ENCODE measurements at places on chromosomes 5 and 9. TPM values are rescaled to one million over a fixed set of nuclear protein-coding genes. Genes with fewer than 3 reads are reported as not detected.

The FOXD4L3 gene
- 0.08 TPM for total RNA-seq

The SCAI gene
- 1.6 TPM for total RNA-seq

The ENHO gene
- total RNA-seq, result 1.9 TPM

The MPDZ gene
- total RNA-seq, result 12.5 TPM

The TRIP13 gene
- 64.8 TPM for total RNA-seq

The CTXN3 gene
- not detected for total RNA-seq

The IRGM gene
- 0.37 TPM for total RNA-seq

The SLC46A2 gene
- not detected for total RNA-seq

The N4BP3 gene
- 1.1 TPM for total RNA-seq

The LHX3 gene
- 0.07 TPM for total RNA-seq

The SLC45A2 gene
- total RNA-seq, result not detected

The LRRTM2 gene
- total RNA-seq, result not detected

The TERT gene
- total RNA-seq, result 3.2 TPM

The FOXD4 gene
- 0.56 TPM for total RNA-seq

The RECK gene
- total RNA-seq, result 6.1 TPM

The MORN5 gene
- total RNA-seq, result not detected

The PCDHGB7 gene
- 0.07 TPM for total RNA-seq

The SRD5A1 gene
- 31.1 TPM for total RNA-seq

The PRDM9 gene
- total RNA-seq, result not detected

The REEP2 gene
- 5.3 TPM for total RNA-seq

The ADAMTSL1 gene
- not detected for total RNA-seq

The ADAMTS13 gene
- total RNA-seq, result 0.45 TPM

The LCN15 gene
- total RNA-seq, result not detected

Measured in A549 treated with RU486 at 1 μM for 4 hours (cell line).